ENCODE measurements at places on chromosomes 6 and 20.
A peak's percentile ranks its signal among the peaks of the same experiment; 100 is the strongest.

GRCh38 chr6:166830891-166831363 lies 125.4 kb downstream of the RNASET2 start:
- DNase-seq: no peak

DNA sequence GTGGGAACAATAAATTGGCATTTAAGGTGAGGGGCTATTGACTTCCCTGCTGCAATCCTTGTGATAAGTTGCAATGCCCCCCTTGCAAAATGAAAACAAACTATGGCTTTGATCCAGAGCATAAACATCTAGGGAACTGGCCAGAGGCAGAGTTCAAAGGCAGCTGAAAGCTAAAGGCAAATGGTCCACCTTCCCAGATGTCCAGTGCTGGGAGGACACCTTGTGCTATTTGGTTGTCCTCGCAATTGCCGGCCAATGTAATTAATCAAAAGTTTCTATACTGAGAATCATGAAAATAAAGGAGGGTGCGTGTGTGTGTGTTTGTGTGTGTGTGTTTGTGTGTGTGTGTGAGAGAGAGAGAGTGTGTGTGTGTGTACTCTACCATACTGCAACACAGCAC lies 337.4 kb downstream of the CBLN4 start:
- no peak for DNase-seq

- no peak for DNase-seq
These were observed 68.5 kb downstream of the ECT2L start for GRCh38 chr6:138864343-138864890.

DNA sequence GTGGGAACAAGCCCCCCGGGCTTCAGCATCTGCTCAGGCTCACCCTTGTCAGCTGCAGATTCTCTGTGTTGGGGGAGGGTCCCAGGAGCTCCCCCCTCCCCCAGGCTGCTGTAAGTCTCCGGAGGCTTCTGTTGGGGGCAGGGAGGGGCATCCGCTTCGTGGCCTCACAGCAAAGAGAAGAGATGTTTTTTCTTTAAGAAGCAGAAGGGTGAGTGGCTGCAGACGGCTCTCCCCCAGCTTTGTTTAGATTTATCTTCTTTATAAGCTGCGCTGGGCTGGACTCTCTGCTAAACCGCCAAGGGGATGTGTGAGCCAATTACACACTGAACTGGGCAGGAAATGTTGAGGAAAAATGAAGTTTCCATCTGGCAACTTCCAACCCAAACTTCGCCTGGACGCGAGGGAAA lies 48.7 kb upstream of the GATA5 start:
- DNase-seq: no peak

DNA sequence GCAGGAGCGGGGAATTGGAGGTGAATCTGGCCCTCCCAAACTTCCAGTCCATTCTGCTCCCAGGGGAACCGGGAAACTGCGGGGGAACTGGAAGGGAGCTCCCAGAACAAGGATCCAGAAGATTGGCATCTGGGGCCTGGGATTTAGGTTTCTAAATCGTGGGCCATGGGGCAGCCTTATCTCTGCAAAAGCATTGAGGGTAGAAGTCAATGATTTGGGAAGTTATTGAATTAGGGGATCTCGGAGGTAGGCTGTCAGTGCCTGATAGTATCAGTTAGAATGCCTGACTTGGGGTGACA lies 45.1 kb downstream of the HNF4A start:
- no peak for DNase-seq

GRCh38 chr20:38893565-38894090 lies 32.6 kb upstream of the FAM83D start:
- DNase-seq: peak; percentile 75

GRCh38 chr20:13183005-13183404 lies 38.1 kb upstream of the ISM1 start:
- no peak for DNase-seq

DNA sequence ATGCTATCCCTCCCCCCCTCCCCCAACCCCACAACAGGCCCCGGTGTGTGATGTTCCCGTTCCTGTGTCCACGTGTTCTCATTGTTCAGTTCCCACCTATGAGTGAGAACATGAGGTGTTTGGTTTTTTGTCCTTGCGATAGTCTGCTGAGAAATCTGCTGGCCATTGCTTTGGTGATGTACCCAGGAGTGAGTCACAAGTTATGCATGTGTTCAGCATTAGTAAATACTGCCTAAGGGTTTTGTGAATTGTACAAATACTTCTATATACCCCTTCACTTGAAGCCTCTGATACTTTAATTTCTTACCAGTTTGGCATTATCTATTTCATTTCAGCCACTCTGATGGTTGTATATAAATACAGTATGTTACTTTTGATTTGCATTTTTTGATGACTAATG lies 711.3 kb upstream of the GJE1 start:
- DNase-seq: no peak

- no peak for DNase-seq
These were observed 199.3 kb downstream of the BACH2 start for GRCh38 chr6:90097356-90097755.

DNA sequence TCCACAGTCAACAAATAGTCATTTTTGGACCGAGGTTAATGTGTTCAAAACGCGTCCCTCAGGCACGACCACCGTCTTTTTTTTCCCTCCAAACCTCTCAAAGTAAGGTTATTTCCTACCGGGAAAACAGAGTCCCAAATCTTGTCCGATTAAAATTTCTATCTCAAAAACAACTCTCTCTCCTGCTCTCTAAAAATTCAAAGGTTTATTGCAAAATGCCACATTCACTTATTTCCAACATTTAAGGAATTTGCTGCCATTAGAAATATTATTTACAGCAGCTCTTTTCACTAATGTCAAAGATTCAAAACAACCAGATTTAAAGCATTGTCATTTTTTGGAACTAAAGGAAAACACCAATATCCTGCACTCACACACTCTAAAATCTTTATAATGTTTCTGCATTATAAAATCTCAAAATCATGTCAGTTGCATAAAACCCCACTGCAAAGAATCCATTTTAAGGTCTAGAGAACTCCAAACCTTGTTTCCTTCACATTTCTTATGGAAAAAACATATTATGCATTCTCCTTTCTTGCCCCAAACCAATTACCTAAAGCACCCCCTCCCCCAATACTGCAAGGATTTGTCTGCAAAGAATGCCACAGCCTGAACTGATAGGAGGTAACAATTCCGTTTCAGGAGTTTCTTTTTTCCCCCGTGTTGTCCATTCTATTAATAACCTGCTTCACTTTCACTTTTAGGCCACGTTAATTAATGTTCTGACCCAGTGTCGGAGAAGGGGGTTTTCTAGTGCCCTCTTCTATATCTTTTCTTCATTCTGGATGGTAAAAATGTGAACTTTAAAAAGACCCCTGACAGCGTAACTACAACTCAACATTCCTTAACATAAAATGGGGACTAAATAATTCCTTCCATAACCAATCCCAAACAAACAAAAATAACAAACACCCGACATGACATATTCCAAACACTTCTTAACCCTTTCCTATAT lies 1.4 kb downstream of the NRN1 start:
- DNase-seq: no peak

- DNase-seq: no peak
These were observed 28.4 kb upstream of the SDHAF4 start for GRCh38 chr6:70538376-70538775.

DNA sequence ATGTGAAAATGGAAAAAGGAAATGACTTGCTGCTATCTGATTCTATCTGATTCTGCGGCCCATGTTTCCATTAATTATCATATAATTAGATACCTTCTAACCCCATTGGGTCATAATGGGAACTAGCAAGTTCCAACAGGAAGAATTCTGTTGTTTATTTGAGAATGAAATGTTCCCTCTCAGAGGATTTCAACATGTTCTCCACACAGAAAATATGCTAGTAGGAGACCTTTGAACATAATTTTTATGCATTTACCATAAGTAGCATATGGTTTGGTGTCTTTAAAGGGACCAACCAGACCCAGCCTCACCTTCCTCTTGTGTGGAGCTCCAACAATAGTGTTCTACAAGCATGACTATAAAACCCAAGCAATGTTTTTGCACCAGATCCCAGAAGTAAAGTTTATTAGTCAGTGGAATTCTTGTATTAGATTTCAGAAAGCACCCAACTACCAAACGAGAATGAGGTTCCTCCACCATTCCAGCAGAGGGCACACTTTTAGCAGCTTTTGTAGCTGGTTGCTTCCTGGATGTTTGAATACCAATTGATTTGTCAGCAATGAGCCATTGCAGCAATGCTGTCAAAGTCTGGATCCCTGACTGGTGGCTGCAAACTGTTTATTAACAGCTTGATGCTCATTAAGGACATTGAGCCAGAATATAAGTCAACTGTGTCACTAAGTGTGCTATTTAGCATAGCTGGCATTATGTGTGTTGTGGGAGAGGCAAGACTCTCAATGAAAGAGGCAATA lies 143.6 kb upstream of the GJE1 start:
- no peak for DNase-seq

DNA sequence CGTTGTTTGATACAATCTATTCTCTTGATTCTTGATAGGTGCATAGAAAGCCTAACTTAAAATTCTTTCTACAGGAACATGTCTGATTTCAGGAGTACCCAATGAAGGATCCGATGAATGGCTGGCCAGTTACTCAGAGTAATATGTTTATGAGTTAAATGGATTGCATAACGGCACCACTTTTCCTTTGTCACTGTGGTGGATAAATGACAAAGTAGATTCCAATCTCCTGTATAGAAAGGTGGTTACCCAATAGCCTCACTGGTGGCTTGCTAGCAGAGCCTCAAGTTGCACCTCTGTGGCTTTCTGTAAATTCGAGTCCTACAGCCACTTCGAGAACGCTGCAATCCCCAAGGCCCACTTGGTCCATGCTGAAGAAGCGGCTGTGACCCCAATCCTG lies 28.4 kb downstream of the LHFPL5 start:
- DNase-seq: no peak

DNA sequence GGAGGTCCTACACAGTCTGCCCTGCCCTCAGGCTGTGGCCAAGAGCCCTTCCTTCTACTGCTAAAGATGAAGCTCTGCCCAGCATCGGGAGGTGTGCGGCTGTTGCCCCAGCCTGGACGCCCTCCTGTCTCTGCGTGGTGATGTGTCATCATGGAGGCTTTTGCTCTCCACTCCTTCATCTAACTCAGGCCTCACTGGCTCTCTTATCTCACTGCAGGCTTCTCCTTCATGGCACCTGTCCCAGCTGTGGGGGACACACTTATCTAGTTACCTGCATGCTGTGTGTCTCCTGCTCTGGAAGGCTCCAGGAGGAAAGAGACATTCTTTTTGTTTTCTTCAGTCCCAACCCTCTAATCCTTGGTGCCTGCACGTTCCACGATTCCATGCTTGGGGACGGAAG lies 89.1 kb downstream of the PSMG4 start:
- DNase-seq: no peak

DNA sequence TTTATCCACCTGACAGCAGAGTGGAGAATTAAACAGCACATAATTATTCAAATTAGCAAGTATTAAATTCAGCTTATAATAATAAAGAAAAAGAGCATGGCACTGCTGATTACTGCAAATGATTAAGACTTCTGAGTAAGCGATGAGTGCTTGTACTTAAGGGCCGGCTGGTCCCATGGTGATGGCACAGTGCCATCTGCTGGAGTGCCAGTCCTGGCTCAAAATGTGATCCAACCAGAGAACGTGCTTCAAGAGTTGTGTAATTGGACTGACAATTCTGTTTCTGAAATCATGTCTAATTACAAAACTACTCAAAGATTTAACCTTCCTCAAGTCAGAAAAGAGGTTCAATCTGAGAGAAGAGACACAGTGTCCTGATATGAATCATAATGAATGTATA lies 181.6 kb upstream of the RGS17 start:
- peak; percentile 2 for DNase-seq

- no peak for DNase-seq
These were observed 101.1 kb upstream of the RREB1 start for GRCh38 chr6:7006515-7007191.

DNA sequence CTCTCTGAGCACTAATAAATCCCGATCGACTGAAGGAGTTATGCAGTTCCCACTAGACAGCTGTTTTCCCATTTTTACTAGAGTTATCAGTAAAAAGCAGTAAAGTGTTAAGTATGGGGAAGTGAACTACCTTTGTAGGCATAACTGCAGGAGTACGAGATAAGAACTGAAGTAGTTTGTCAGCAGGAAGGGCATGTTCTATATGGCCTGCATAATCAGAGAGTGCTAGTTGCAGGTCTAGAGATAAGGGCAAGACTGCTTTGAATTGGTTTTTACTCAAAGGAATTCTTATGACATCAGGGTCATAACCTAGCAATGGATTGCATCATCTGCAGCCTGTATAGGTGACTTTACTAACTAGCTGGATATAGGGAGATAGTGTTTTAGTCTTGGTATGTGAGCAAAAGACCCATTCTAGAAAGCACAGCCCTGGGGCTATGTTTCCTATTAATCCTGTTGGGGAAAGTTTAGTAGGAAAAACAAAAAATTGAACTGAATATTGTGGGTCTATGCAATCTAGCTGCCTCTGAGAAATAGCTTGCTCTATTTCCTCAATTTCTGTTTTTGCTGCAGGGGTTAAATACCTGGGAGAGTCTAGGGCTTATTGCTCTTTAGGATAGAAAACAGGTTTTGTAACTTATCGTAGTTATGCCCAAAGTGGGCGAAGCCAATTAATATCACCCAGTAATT lies 22.6 kb upstream of the CRISP1 start:
- no peak for DNase-seq

- DNase-seq: no peak
These were observed 78.0 kb downstream of the DZANK1 start for GRCh38 chr20:18388860-18389259.

DNA sequence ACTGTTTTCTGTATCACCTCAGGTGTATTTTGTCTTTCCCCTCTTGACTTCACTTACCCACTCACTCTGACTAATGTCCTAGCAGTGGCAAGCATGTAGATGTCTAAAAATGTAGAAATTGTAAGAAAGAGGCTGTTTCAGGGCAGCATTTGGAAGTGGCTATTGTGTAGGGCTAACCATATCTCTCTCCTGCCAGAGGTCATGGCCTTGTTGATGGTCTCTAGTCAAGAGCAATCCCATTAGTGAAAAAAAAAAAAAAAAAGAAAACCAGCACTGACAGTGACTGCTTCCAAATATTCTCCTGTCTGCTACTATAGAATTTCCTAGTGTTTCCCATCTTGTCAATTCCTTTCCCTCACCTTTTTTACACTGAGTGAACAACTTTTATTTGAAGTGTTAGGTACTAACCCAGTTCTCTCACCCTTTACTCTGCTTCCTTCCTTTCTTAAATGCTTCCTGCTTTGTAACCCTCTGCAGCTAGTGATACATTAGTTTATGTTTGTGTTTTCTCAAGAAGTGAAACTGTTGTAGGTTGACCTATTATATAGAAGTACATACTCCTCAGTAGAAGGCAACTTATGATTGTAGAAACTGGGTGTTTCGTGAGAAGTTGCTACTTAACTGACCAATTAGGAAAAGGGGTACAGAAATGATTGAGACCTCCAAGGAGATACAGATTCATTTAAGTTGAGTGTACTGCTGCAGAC lies 174.1 kb upstream of the PTPRK start:
- DNase-seq: no peak

GRCh38 chr20:45377269-45377668 lies 856 bp downstream of the TP53TG5 start:
- DNase-seq: no peak

- no peak for DNase-seq
These were observed 16.5 kb upstream of the BHLHE23 start for GRCh38 chr20:63023071-63023935.

- DNase-seq: no peak
These were observed 36.5 kb downstream of the SNX14 start for GRCh38 chr6:85556992-85557668.

- no peak for DNase-seq
These were observed 25.8 kb downstream of the EPB41L1 start for GRCh38 chr20:36180323-36180722.

GRCh38 chr20:34222208-34222607 lies 19.0 kb upstream of the ASIP start:
- DNase-seq: no peak

GRCh38 chr6:18213439-18213838 lies 50.9 kb downstream of the DEK start:
- no peak for DNase-seq

- DNase-seq: no peak
These were observed 207.6 kb upstream of the CDH4 start for GRCh38 chr20:61044499-61044898.
